Stimulated activated CD4-positive, alpha-beta T cell treated with anti-CD3 and anti-CD28 coated beads, Interleukin-2, amount 100 ng/mL, for 24 hours (primary cell): ENCODE measurements at places on chromosomes 5 and 9.

GRCh38 chr5:65076251-65076869 is 307.6 kb downstream of the CWC27 start:
- peak; percentile 49 for DNase-seq

GRCh38 chr5:96339862-96340261 is 93.2 kb downstream of the PCSK1 start:
- no peak for DNase-seq

GRCh38 chr9:17075758-17076485 is 58.9 kb upstream of the CNTLN start:
- no peak for DNase-seq

DNA sequence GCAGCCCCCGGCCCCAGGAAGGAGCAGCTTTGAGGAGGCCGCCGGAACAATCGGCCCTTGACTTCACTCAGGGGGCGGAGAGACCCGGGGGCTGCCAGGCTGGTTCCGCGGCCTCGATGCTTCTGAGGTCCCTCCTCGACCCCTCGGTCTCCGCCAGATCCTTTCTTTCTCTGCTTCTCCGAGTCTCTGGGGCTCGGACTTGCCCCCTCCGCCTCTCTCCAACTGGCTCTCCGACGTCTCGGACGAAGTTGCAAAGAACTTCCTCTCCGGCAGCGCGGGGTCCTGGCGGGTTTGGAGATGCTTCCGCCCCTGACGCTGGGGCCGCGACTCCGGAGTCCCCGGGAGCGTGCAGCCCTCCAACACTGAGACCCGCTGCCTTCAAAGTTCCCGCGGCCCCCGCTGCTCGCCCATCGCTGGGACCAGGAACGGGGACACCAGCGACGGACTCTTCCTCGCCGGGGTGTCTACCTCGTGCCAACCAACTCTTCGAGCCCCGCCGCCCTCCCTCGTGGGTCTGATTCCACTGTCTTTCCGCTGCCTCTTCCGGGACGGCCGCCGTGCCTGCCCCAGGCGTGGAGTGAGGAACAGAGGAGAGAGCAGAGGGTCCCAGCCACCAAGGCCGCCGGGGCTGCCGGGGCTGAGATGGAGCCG is 7.0 kb downstream of the PAX5 start:
- DNase-seq: peak; percentile 21

- DNase-seq: no peak
Observed at GRCh38 chr5:170375283-170375682, 13.9 kb downstream of the KCNMB1 start.

GRCh38 chr5:126937771-126938170 is 92.6 kb downstream of the MARCHF3 start:
- no peak for DNase-seq

DNA sequence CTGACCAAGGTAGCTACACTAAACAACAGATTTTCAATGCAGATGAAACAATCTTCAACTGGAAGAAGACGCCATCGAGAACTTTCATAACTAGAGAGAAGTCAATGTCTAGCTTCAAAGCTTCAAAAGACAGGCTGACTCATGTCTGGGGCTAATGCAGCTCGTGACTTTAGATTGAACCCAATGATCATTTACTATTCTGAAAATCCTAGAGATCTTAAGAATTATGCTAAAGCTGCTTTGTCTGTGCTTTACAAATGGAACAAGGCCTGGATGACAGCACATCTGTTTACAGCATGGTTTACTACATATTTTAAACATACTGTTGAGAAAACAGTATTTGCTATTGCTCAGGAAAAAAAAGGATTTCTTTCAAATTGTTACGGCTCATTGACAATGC is 54.9 kb downstream of the RICTOR start:
- DNase-seq: no peak

- no peak for DNase-seq
Observed at GRCh38 chr9:21967702-21968101, 26.5 kb downstream of the CDKN2A start.
